Activated CD8-positive, alpha-beta T cell treated with anti-CD3 and anti-CD28 coated beads for 36 hours (primary cell): ENCODE measurements at places on chromosomes 12 and 14. TPM values are rescaled to one million over a fixed set of nuclear protein-coding genes. Genes with fewer than 3 reads are reported as not detected.

DNA sequence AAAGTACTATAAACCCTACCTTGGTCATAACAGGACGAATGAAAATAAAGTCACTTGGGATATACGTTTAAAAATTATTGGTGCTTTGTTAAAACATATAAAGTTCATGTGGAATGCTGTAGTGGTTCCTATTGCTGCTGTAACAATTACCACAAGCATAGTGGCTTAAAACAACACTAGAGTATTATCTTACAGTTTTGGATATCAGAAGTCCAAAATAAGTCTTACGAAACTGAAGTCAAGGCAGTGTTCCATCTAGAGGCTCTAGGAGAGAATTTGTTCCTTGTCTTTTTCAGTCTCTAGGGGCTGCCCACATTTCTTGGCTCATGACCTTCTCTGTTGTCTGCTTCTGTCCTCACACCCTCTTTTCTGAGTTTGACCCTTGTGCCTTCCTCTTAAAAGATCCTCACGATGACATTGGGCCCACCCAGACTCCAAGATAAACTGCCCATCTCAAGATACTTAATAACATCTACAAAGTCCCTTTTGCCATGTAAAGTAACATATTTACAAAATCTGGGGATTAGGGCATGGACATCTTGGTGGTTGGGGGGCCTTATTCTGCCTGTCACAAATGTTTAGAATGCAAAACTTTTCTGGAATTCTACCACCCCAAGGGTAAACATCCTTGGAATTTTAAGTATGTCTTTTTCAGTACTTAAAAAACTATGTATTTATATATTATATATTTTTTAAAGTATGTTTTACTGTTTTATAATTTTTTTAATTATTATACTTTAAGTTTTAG is 178.1 kb downstream of the ETNK1 start:
- DNase-seq, result no peak

IKZF4 gene
- total RNA-seq, result 20.5 TPM

EIF2S3B gene
- 3.3 TPM for total RNA-seq

MAP1LC3B2 gene
- 1.9 TPM for total RNA-seq

DNA sequence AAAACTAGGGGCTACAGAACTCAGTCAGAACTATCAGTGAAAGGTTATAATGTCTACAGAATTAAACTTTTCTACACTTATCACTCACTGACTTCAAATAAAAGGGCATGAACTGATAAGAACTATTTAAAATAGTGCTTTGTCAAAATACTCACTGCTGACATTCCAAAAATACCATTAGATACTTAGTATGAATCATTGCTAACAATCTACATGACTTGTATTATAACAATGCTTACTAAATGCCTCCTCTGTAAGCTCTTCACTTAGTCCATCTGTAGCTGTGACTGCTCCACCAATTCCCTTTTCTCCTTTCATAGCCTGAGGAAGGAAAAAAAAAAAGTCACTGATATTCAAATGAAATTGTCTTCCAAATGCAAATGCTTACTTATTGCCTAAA is 17.0 kb downstream of the NFYB start:
- no peak for DNase-seq

GRCh38 chr14:99561864-99562263 is 42.1 kb downstream of the CCDC85C start:
- DNase-seq, result no peak

NEDD1 gene
- total RNA-seq, result 49.5 TPM

DNAJC22 gene
- 0.14 TPM for total RNA-seq

LUM gene
- total RNA-seq, result not detected
